Activated naive CD8-positive, alpha-beta T cell treated with anti-CD3 and anti-CD28 coated beads for 36 hours (primary cell): ENCODE measurements at places on chromosomes 16 and 17.

DNA sequence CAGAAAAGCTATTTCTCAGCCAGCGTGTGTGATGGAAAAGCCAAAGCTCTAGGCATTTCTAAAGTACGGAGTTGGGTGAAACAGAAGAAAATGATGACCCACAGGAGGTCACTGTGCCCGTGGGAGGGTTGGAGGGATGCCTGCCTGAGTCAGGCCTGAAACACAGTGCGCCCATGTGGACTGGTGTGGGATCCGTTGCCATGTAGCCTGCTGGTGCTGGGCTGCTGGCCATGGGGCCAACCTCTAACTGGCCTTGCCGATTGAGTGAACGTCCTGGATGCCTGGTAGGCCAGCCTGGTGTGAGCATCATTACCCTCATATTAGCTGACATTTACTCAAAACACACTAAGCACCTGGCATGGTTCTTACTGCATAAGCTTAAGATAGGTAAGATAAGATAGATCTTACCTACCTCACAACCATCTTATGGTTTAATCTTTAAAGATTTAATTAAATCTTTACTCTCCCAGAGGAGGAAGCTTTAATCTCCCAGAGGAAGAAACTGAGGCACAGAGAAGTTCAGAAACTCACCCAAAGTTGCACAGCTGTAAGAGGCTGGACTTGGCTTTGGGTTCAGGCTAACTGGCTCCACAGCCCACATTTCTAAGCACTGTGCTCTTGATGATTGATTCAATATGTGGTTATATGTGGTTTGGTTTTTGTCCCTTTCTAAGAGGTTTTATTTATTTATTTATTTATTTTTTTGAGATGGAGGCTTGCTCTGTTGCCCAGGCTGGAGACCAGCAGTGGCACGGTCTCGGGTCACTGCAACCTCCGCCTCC is 15.7 kb downstream of the MGAT5B start:
- DNase-seq: no peak

DNA sequence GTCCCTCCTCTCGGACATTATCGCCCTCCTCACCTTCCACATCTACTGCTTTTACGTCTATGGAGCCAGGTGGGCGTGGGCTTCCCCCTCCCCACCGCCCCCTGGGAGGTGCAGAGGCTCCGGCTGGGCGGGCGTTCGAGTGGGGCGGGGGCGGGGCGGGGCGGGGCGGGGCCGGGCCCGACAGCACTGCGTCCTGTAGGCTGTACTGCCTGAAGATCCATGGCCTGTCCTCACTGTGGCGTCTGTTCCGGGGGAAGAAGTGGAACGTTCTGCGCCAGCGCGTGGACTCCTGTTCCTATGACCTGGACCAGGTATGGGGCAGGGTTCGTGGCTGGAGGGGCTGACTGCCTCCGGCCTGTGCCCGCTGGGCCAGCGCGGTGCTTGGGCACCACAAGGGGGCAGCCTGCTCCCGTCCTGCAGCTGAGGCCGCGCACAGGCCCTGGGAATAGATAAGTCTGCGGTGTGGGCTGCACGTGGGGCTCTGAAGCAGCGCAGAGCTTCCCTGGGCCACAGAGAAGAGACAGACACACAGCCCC is 9.2 kb downstream of the PIGQ start:
- peak; percentile 80 for DNase-seq

DNA sequence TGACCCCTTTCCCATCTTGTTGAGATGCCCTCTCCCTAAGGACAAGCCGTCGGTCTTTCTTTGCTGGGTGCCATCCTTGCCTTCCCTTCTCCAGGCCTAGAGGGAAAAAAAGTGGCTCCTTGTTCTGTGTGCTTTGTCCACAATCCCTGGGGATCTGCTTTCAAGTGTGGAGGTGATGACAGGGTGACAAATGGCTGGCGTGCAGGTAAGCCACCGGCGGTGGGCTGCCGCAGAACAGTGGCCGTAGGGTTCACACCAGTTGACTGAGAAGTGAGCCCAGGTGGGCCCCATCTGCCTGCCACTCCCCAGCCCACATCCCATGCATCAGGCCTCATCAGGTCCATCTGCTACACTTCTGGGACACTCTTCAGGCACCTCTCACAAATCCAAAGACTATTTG is 11.4 kb upstream of the CALB2 start:
- DNase-seq: no peak

DNA sequence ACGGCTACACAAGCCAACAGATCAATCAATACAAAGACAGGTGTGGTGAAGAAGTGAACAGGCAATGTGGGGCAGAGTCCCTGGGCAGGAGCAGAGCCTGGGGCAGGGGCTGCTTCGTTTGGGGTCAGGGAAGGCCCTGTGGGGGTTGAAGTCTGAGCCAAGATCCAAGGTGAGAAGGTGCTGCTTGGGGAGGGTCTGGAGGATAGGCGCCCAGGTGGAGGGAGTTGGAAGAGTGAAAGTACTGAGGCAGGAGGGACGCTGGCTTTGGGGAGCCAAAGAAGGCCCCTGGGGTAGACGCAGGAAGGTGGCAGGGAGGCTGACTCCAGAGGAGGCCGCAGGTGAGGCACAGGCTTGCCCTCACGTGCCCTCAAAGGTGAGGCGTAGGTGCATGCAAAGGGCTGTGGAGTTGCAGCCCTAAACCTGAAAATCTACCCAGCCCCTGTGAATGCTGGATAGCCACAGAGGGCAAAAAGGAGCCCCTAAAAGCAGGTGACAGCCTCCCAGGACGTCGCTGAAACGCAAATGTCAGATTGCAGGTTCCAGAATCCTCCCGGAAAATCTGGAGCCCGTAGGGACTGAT is 33.3 kb downstream of the WFDC1 start:
- no peak for DNase-seq

DNA sequence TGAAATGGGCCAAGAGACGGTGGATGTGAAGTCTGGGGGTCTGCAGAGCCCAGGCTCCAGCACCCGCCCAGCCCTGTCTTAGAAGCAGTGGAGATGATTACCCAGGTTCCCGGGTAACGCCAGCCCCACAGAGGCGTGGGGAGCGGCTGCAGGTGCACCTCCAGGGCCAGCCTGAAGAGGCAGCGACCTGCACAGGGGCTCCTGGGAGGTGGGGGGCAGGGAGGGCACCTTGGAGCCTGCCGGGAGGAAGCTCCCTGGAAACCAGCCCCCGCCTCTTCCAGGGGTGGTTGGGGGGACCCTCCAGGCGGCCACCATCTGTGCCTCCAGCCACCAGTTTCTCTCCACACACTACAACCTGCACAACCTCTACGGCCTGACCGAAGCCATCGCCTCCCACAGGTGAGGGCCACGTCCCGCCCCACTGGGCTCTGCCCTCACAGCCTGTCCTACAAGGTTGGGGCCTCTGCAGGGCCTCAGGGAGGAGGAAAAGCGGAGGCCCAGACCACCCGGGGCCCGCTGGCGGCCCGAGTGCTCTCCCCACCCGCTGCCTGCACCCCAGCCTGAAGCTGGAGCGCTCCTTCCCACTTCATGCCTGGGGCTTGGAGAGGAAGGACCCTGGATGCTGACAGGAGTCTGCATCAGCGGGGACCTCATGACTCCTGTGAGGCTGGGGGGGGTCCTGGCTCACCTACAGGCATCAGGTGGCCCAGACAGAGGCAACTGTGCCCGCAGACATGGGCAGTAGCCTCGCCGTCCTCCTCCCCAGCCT is 10.5 kb downstream of the GAA start:
- no peak for DNase-seq
